ENCODE measurements at places on chromosomes 12 and 14.

GRCh38 chr12:47717443-47718193, 7.7 kb downstream of the ENDOU start:
- no peak for DNase-seq

DNA sequence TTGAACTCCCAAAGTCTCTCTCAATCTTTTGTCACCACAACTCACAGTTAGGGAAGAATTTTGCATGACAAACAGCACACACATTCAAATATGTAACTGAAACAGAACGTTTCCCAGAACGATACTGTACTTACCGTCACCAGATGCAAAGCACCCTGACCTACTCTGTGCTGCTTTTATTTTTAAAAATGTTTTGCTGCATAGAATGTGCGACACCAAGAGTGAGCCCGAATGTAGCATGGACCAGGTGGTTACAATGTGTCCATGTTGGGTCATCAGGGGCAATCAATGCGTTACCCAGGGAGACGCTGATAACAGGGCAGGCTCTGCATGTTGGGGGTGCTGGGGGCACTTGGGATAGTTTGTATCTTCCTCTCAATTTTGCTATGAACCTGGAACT, 14.6 kb upstream of the EIF5 start:
- DNase-seq: no peak

- no peak for DNase-seq
These were observed 493.3 kb downstream of the APAF1 start for GRCh38 chr12:99138393-99138792.

DNA sequence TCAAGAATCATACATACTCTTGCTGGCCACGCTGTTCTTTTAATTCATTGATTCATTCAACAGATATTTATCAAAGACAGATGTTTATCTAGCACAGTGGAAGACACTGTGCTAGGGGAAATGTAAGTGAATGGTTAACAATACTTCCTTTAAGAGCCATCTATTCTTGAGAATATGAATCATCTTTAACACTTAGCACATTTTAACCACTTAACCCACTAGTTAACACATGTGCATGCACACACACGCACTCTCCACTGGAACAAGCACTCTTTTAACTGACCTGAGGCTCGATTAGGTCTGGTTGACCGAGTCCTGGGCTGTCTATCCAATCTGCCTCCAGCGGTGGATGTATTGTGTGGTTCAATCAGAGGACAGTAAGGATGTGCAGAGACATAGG, 34.6 kb downstream of the LMNTD1 start:
- DNase-seq: peak; percentile 86

GRCh38 chr12:46160101-46160980, 108.5 kb downstream of the SLC38A1 start:
- peak; percentile 74 for DNase-seq

DNA sequence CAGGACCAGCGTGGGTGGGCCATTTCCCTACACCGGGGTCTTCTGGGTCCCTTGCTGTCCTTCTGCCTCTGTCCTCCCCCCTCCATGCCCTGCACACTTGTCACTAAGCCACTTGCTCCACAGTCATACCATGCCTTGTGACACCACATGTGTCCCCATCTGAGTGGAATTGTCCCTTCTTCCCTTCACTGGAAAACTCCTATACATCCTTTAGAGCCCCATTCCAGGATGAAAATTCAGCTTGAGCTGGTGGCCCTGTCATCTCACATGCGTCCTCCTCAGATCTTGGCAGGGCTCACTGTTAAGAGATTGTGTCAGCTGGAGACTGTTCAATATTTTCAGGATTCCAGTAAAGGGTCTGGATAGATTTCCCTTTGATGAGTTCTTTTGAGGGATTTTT, 87.4 kb downstream of the DNAH10 start:
- DNase-seq: no peak

DNA sequence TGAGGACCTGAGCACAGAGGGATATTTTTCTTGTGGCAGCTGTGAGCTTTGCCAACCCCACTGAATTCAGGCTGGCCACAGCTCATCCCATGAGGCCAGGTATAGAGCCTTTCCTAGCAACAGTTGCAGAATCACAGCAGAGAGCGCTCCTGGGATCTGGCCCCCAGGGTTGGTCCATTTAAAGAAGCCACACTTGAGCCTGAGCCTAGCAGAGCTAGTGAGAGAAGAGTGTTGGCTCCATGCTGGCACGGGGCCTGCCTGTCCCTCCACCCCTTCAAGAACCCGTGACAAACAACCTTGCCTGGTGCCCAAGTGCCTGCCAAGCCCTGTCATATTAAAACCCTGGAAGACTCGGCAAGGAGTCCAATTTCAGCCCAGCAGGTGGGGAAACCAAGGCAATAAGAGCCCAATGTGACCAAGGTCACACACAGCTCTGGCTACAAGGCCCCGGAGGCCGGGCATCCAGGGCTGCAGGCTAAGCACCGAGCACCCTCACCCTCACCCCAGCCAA, 91.6 kb downstream of the LRRC74A start:
- DNase-seq: no peak

DNA sequence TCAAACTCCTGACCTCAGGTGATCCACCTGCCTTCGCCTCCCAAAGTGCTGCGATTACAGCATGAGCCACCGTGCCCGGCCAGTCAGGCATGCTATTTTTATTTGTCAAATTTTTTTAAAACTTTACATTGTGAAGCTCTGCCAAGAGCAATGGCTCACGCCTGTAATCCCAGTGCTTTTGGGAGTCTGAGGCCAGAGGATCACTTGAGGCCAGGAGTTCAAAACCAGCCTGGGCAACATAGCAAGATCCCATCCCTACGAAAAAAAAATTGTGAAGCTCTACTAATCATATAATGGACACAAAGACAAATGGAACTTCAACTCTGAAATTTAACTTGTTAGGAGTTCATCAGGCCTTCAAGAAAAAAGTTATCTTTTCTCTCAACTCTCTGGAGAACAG, 1.9 kb downstream of the R3HDM2 start:
- DNase-seq: no peak

DNA sequence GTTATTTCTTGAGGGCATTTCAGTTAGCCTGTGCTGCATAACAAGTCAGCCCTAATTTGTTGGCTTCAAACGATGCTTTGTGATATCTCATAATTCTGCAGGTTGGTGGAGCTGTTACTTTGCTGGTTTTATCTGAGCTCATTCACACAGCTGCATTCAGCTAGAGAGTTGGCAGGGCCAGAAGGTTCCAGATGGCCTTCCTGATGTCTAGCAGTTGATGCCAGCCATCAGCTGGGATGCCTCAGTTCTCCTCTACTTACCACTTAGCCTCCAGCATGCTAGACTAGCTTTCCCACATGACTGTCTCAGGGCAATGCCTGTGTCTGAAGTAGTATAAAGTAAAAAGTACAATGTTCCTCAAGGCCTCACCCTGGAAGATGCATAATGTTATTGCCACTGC, 130.6 kb downstream of the SLC35F4 start:
- DNase-seq: no peak

DNA sequence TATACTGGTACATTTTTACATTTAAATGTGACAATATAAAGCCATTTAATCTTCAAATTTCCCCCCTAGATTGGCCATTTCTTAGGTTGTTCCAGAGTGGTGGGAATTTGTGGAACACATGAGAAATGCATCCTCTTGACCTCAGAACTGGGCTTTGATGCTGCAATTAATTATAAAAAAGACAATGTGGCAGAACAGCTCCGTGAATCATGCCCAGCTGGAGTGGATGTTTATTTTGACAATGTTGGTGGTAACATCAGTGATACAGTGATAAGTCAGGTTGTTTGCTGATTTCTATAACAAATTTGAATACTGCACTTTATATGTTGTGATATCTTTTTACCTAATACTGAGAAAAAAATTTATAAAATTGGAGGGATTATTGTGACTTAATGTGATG, 7.6 kb upstream of the ZNF410 start:
- DNase-seq: no peak

- DNase-seq: no peak
These were observed 110.2 kb upstream of the GSC start for GRCh38 chr14:94880106-94880505.

GRCh38 chr12:51174501-51174900, 1.6 kb upstream of the TFCP2 start:
- no peak for DNase-seq

GRCh38 chr12:2460051-2460670, 334.6 kb upstream of the FKBP4 start:
- DNase-seq: no peak

GRCh38 chr12:101935890-101936746, 58.7 kb downstream of the DRAM1 start:
- DNase-seq: no peak

GRCh38 chr12:15601210-15601800, 187.9 kb downstream of the EPS8 start:
- peak; percentile 69 for DNase-seq

GRCh38 chr12:93290391-93290790, 87.3 kb upstream of the NUDT4 start:
- no peak for DNase-seq

DNA sequence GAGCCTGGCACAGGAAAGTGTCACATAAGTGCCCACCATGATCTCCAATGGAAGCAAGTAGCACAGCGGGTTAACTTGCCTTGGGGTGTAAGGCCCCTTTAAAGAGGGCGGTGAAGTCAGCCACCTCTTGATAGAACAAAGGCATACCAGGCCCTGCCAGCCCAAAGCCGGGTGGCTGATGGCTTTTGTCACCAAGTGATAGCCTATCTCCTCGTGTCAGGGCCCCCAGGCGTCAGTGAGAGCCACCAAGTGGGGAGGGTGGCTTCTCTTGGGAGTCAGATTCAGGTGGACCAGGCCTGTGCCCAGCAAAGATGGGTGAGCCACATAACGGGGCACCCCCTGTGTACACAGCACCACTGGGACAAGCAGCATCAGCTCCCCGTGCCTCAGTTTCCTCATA, 8.3 kb upstream of the MYL2 start:
- DNase-seq: no peak

GRCh38 chr14:95500201-95500681, 16.2 kb downstream of the SYNE3 start:
- no peak for DNase-seq

GRCh38 chr12:124774054-124774461, 89.6 kb downstream of the SCARB1 start:
- DNase-seq: no peak

GRCh38 chr12:7961395-7962178, 25.6 kb upstream of the SLC2A3 start:
- DNase-seq: no peak

DNA sequence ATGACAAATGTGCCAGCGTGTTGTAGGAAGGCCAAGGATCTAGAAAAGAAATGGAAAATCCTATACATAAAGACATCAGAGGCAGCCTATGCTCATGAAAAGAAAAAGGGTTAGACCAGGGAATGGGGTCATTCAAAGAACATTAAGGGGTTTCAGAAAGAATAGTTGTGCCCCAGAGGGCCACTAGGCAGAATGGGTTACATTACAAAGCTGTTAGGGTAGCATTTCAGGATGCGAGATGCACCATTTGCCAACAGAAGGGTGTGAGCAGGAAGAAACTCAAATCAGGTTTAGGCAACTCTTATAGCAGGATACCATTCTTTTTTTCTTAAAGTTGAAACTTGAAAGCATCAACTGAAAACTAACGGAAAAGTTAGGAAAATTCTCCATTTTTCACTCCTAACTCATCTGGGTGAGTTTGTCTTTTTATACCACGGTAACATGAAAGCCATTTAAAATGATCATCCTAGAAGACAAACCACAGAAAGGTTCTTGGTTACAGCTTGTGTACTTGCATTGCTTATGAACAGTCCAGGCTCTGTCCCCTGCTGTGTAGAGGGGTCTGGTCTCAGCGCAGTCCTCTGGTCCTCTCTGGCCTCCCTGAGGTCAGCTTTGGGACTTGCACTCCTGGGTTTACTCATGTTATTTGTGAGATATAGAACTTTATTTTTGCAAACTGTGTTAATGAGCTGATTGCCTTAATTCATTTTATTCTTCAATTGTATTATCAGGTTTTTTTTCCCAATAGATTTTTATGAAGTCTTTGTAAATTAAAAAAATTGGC, 209.1 kb downstream of the DACT1 start:
- DNase-seq: no peak

- DNase-seq: no peak
These were observed 31.1 kb upstream of the MON2 start for GRCh38 chr12:62435303-62436163.

DNA sequence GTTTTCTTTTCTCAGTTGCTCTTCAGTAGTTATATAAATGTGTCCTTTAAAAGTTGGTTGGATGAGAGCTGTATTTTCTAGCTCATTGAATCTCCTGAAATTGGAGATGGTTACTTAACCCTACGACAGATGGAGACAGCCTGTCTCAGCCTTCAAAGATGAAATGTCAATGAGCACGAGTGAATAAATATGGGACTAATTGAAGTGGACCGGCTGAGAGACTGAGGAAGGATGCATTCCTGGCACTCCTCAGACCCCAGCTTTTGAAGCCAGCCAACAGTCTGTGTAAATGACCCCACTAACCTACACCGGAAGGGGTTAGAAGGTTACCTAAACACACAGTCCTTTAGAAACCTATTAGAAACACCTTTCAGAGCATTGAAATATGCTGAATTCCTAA, 46.6 kb downstream of the PDZRN4 start:
- no peak for DNase-seq

GRCh38 chr14:39459795-39460478, 27.7 kb upstream of the FBXO33 start:
- DNase-seq: no peak

- DNase-seq: no peak
These were observed 117.5 kb downstream of the ANO2 start for GRCh38 chr12:5827591-5827990.

DNA sequence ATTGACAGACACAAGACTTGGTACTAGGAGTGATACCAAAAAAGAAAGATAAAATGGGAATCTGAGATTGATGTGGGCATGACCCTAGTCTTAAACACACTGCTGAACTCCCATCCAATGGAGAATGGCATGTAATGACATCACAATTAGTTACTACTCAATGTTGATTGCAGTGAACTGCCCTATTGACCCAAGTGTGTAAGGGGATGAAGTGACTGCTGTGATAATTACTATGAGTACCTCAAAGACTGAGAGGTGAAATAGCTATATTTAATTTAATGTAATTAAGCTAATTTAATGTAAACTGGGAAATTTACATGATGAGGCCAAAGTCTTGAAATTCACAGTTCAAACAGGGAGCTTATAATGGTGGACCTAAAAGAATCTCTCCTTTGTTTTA, at the start of gene ADAM20:
ADAM20 (minus strand) TSS at position 101 of the 400 bp plus-strand sequence. CDS start 10,247 bp downstream, outside the sequence.
- DNase-seq: no peak

DNA sequence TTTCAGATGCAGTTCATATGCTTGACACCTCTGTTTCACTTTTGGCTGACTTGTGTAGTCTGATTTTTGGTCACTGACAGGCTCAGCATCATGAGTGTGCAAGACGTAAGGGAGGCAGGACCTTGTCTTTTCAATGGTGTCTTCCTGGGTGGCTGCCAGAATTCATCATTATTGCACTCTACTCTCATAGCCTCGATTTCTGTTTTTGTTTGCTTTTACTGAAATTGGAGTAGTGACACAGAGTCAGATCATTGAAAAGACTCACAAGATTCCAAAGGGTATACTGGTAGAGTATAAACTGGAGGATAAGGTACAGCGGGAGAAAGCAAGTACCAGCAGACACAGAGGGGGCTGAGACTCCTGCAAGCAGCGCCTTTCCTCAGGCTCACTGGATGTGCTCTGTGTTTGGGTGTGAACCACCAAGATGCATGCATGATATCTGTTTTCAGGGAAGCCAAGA, 126.3 kb upstream of the FGD4 start:
- peak; percentile 7 for DNase-seq

Measured in RCC 7860 (cell line).